ENCODE measurements at places on chromosomes 3 and 15.

GRCh38 chr3:106068795-106069194 is 200.0 kb upstream of the CBLB start:
- DNase-seq: no peak

DNA sequence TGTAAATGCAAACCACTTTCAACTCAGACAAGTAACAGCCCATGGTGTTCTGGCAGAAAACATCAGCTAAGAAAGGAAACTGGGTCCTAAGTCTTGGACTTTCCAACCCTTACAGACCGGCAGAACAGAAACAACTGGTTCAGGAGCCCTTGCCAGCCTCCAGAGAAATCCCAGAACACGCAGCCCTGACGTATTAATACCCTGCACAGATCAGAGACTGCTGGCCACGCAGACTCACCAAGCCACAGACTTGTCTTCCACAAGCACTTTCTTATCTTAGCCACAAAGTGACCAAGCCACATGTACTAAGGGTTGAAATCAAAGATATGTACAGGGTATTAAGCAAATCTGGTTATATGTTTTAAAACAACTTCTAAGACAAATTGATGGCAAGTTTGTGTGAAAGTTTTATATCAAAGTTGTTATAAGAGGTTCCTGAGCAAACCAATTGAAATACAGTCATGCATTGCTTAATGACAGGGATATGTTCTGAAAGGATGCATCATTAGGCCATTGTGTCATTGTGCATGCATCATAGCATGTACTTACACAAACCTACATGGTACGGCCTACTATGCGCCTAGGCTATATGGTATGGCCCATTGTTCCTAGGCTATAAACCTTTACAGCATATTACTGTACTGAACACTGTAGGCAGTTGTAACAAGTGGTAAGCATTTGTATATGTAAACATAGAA is 36.8 kb downstream of the BTD start:
- no peak for DNase-seq

- DNase-seq: no peak
Observed at GRCh38 chr3:115336836-115337235, 189.7 kb upstream of the ZBTB20 start.

DNA sequence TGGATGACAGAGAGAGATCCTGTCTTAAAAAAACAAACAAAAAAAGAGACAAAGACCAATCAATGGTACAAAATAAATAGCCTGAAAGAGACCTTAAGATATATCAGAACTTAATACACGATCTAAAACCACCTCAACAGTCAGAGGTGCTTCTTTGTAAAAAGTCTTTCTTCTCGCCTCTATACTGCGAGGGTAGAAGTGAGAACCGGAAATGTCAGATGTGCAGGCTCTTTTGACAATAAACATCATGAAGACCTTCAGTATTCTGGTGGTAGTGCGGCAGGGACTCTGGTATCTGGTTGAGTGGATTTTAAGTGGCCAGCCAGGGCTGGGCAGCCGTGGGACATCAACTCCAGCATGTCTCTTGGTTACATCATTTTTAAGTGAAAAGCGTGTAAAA is 30.0 kb downstream of the RUBCN start:
- DNase-seq: no peak

DNA sequence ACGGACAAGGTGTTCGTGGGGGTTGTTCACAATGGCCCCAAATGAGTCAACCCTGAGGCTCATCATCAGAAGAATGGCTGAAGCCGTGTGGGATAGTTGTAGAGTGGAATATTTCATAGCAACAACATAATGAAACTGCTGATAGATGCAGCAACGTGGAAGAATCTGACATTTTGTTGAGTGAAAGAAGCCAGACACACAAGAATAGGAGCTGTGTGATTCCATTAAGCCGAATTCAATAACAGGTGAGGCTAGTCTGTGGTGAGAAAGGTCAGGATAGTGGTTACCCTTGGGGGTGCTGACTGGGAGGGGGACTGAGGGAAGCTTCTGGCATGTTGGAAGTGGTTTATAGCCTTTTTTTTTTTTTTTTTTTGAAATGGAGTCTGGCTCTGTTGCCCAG is 144.0 kb downstream of the SMAD6 start:
- no peak for DNase-seq

DNA sequence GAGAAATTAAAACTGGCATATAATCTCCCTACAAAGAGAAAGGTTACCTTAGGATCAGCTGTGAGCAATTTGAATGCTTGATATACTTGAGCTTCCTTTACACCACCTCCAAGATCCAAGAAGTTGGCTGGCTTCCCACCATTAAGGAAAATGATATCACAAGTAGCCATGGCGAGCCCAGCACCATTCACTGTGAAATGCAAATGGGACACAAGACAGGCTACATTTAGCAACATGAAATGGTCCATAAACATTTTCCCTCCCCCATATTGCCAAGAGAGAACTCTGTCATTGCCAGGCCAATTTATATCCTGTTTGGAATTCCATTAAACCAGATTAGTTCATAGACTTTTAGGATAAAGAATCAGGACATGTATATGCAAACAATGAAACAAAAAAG is 158.7 kb downstream of the SUCLG2 start:
- no peak for DNase-seq

DNA sequence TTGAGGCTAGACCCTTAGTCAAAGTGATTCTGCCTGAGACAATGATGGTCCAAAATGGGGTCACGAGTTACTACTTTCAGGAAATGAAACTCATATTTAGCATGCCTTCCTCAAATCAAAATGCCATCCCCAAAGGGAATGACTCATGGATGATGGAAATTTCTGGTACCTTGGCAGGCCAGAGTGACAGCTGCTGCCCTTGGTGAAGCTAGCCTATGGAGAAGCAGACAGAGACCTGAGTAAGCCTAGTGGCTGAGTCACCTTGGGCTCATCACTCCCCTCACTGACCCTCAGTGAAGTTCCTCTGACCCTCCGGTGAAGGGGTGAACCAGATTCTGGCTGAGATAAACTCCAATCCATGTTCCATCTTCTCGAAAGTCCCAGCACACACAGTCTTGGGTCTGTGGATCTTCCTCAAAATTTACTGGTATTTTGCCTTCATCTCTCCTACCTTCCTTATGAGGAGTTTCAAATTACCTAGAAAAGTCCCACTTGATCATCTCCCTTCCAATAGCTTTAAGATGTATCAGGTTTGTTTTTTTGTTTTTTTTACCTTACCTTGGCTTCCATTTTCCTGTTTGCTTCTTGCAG is 54.5 kb upstream of the ABHD17C start:
- DNase-seq: no peak

DNA sequence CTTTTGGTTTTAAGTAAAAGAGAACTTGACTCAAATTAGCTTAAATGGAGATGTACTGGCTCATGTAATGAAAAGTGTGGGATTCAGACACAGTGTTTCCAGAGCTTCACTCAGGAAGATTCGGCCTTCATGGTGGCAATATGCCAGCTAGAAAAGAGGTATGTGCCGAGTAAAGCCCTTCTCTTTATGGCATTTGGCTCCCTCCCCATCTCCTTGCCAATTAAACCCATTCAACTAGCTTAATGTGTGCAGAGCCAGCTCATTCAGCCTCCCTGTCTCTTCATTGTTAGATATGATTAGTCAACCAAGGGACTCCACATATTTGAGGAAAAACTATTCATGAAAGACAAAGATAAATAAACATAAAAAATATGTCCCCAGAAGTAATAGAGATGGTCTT is 15.0 kb upstream of the TRANK1 start:
- DNase-seq: no peak

- DNase-seq: no peak
Observed at GRCh38 chr3:157906627-157907026, 199.6 kb downstream of the SHOX2 start.

DNA sequence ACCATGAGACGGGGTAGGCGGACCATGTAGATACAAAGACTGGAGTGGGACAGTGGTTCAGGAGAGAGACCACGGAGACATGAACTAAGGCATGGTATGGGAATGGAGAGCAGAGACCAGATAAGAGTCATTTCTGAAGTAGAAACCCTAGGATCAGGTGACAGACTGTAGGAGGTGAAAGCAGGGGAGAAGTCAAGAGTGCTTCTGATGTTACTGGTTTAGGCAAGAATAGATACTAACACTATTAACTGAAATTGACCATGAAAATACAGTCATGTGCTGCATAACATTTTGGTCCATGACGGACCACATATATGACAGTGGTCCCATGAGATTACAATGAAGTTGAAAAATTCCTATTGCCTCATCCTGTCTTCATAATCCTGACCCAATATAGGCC is 41.7 kb downstream of the RASGRP1 start:
- DNase-seq: no peak

GRCh38 chr15:42727750-42728381 is 9.1 kb downstream of the CDAN1 start:
- no peak for DNase-seq

GRCh38 chr3:10993729-10994065 is 1.1 kb downstream of the SLC6A1 start:
- no peak for DNase-seq

DNA sequence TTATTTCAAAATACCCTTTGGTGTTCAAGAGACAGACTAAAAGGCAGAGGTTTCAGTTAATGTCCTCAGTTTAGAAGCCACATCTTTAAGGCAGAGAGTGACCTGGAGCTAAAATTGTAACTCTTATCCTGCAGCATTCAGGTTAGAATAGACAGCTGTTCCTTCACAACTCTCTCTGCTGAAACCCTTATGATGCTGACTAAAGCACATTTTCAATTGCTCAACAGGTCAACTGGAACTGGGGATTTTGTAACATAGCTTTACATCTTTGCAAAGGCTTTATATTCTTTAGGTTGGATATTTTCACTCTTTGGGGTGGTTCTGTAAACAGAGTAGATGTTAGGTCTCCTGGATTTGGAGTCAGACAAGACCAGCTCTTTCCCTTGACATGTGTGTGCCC is 20.3 kb upstream of the PLSCR4 start:
- DNase-seq: no peak

DNA sequence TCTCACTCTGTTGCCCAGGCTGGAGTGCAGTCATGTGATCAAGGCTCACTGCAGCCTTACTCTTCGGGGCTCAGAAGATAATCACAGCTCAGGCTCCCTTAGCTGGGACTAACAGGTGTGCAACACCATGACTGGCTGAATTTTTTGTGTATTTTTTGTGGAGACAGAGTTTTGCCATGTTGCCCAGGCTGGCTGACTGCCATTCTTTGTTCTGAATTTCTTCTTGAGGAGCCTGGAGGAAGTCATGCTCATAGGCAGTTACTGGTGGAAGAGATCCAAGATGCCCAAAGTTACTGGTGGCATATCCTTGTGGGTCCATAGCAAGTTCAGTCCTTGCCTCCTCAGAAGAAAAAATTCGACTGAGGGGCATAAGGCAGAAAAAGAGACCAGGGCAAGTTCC is 16.6 kb upstream of the UBP1 start:
- DNase-seq: no peak

GRCh38 chr3:123432832-123433523 is 15.9 kb downstream of the ADCY5 start:
- DNase-seq: no peak

GRCh38 chr3:179181993-179182551 is 33.9 kb downstream of the PIK3CA start:
- no peak for DNase-seq

GRCh38 chr15:60804986-60805949 is 326.3 kb upstream of the ICE2 start:
- no peak for DNase-seq

- no peak for DNase-seq
Observed at GRCh38 chr3:111326144-111326995, 215.6 kb upstream of the CD96 start.

GRCh38 chr3:160224811-160225175 is 429 bp upstream of the C3orf80 start:
- DNase-seq: no peak

DNA sequence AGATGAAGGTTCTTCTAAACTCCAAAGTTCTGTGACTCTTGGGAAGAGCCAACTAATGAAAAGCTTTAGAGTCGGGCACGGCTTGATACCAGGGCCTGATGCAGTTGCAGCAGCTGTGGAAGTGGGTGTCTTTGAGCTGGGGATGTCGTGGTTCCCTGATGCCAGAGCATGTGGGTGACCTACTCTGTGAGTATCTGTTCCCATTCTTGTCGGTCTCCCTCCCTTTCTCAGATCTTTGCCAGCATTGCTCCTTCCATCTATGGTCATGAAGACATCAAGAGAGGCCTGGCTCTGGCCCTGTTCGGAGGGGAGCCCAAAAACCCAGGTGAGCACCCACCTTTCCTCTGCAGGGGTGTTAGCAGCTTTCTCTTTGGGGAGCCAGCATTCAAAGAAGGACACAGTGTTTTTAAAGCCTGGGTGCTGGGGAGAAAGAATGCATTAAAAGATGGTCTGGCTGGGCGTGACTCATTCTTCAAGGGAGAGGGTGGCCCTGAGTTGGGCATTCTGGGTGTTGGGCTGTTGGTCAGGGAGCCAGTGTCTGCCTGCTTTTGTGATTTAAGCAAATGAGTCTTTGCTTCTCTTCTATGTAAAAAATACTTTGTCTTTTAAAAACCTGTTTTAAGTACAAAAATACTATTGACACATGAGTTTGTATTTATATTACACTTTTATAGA is 13.2 kb upstream of the PODXL2 start:
- no peak for DNase-seq

GRCh38 chr15:81003097-81003350 is 2.3 kb downstream of the TLNRD1 start:
- DNase-seq: no peak

GRCh38 chr3:49880581-49881315 is 11.0 kb upstream of the CAMKV start:
- DNase-seq: no peak

- no peak for DNase-seq
Observed at GRCh38 chr3:105791131-105791530, 77.7 kb downstream of the CBLB start.

- no peak for DNase-seq
Observed at GRCh38 chr3:185931777-185932612, 5.8 kb downstream of the TRA2B start.

DNA sequence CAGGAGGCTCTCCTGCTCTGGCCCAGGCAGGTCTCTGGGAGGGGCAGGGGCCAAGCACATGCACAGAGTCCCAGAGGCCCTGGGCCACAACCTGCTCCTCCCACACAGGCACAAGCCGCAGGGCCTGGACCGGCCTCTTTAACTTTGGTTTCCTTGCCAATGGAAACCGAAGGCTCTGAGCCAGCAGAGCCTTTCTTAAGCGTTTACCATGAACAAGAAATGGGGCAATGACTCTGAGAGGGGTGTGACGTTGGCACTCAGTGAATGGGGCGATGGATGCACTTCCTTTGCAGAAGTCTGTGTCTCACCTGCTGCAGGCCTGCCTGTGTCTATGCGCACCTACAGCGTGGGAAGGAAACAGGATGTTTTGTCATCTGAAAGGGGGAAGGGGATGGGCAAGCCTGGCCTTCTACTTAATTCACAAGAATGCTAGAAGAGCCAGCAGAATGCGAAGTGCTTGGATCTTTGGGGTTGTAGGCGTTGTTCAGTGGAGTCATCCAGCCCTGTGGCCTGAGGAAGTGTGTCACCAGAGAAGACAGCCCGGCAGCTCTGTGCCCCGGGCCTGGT is 41.8 kb downstream of the IFT122 start:
- no peak for DNase-seq

DNA sequence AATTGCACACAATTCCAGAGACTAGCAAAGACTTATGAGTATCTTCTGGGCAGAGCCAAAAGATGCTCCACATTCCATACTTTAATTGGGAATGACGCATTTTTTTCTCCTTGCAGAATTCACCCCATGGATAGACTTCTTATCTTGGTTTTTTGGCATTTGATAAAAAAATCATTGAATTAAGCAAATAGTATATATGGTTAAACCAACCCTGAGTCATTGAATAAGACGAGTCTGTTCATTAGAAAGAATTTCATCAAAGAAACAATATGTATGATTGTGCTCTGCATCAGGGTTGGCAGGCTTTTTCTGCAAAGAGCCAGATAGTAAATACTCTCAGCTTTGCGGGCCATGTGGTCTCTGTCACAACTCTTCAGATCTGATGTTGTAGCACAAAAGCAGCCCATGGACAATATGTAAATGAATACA is 9.2 kb upstream of the PDZRN3 start:
- DNase-seq: no peak

All from stimulated activated CD8-positive, alpha-beta memory T cell treated with anti-CD3 and anti-CD28 coated beads, Interleukin-15, amount 100 ng/mL, for 1 hour (primary cell).